Stimulated activated naive CD4-positive, alpha-beta T cell treated with Interleukin-2 at 50 U/mL for 16 hours (primary cell): ENCODE measurements at places on chromosomes 16 and 17.

GRCh38 chr17:76560877-76561221 lies 21.0 kb downstream of the PRCD start:
- no peak for DNase-seq

DNA sequence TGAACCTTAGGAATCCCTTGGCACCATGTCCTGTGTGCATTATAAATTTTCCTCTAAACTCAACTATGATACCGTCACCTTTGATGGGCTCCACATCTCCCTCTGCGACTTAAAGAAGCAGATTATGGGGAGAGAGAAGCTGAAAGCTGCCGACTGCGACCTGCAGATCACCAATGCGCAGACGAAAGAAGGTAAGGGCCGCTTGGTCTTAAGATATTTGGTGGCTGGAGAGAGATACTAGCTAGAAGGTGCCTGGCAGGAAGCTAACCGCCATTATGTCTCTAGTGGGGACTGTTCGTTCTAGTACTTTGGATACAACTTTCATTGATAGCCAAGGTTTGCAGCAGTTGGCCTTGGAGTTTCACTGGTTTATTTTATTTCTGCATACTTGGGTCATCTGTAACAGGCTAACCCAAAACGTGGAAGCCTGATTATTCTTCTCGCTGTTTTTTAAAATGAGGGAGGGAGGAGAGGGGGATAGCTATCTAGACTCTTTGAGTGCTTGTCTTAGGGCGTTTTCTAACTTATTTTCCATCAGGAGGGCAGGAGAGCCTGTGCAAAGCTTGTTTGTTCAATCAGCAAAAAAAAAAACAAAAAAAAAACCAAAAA lies 1.3 kb downstream of the RBBP6 start:
- DNase-seq = no peak

DNA sequence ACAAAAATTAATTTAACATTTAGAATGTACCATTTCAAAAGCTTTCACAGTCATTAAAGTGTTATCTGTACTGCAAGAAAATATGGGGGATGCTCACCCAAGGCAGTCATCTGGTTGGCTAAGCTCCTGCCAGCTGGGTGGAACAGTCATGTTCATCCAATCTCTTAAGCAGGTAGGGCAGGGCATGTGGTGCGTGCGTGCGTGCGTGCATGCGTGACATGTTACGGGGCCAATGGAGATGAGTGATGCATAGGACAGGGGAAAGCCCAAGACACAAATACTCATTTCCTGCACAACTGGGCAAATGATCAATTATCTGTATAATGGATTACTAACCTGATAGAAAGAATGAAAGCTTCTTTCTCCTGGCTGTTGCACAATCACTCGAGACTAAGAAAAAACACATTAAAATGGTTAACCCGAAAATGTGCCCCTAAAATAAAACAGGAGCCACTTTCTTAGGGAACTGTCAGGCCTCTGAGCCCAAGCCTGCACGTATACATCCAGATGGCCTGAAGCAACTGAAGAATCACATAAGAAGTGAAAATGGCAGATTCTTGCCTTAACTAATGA lies 104.4 kb downstream of the MYO1D start:
- no peak for DNase-seq

GRCh38 chr17:63634163-63634562 lies 11.9 kb downstream of the MAP3K3 start:
- DNase-seq = no peak

DNA sequence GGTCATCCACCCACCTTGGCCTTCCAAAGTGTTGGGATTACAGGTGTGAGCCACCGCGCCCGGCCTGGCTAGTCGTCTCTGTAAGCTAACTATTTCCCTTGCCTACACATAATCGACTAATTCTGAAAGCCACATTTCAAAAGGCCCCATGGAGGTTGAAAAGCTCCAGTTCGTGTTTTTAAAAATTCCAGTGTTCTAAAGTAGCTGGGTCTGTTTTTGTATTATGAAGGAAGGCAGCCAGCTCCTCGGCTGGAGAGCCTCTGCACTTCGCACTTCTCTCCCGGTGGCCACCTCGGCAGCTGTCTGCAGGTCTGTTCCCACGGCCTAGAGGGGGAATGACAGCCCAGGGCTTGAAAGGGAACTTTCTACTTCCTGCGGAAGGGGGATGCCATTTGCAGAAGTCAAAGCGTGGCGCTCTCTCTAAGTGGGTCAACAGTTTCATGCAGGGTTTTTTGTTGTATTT lies 16.9 kb downstream of the HASPIN start:
- DNase-seq = peak; percentile 24

DNA sequence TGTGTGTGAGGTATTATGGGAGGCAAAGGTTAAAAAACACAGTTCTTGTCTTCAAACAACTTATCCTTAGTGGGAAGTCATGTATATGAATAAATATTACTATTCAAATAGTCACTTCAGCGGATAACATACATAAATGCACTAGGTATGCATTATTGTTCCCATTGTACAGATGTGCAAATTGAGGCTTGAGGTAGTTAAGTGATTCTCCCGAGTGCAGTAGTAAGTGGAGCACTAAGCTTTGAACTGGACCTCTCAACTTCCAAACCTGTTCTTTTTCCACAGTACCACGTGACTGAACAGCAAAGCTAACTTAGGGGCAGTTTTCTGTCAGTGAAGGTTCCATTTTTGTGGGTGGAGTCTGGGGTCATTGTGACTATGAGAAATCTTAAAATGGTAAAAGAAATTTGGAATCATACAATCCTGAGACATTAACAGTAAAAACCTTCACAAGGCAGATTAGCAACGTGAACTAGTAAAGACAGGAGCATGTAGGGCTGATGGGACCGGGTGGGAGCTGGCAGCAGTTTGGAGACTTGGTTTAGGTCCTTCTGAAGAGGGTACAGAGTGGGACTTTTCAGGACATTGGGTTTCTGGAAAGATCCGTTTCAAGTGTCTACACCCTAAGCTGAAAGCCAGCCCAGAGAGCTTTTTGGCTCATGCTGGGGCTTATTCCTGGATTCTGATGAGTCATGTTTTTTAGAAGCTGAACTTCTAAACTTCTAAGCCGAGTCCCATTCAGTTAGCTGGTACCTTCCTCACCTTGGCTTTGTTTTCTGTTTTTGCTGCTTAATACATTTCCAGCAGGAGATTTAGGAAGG lies 204.9 kb downstream of the PRKCA start:
- no peak for DNase-seq

GRCh38 chr16:15644267-15644961 lies 1.5 kb upstream of the MARF1 start:
- DNase-seq = no peak

- no peak for DNase-seq
Measured at GRCh38 chr16:66378741-66379570, 12.5 kb downstream of the CDH5 start.

DNA sequence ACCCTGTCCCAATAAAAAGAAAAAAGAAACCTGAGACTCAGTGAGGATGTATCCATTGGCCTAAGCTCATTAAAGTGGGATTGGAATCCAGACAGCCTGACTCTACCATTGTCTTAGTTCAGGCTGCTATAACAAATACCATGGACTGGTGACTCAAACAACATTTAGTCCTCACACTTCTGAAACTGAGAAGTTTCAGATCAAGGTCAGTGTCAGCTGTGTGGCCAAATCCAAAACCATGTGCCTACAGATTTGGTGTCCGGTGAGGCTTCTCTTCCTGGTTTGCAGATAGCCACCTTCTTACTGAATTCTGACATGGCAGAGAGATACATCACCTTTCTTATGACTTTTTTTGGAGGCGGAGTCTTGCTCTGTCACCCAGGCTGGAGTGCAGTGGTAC lies 53.3 kb upstream of the KDM8 start:
- no peak for DNase-seq

- DNase-seq = no peak
Measured at GRCh38 chr16:85665929-85666328, 22.8 kb downstream of the GINS2 start.

DNA sequence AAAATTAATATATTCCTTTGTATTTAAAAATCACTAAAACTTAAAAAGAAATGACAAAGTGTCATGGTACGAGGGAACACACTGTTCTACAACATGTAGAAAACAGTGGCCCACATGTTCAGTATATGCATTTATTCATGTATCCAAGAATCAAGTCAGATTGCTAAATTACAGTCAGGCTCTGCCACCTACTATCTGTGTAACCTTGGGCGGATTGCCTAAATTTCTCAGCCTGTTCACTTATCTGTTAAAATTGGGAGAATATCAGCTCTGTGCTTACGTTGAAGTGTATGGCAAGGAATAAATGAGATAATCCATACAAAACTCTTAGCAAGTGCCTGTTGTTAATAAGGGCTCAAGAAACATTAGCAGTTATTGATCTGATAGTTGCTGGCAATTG lies 3.4 kb upstream of the USP22 start:
- DNase-seq = no peak

GRCh38 chr17:43800736-43801135 lies 20.5 kb downstream of the CFAP97D1 start:
- DNase-seq = no peak
